ENCODE measurements at places on chromosomes 1 and 21. TPM values are rescaled to one million over a fixed set of nuclear protein-coding genes. Genes with fewer than 3 reads are reported as not detected.

GRCh38 chr1:235022981-235023710, 105.5 kb downstream of the TOMM20 start:
- DNase-seq: no peak

GRCh38 chr1:178926046-178926445, 55.2 kb upstream of the ANGPTL1 start:
- no peak for DNase-seq

GRCh38 chr1:1628754-1629429, 3.1 kb upstream of the MMP23B start:
- DNase-seq: no peak

- peak; percentile 51 for DNase-seq
These were observed 17.7 kb downstream of the TEX38 start for GRCh38 chr1:46689356-46689755.

The AP4B1 gene
- polyA plus RNA-seq: 20.8 TPM

DNA sequence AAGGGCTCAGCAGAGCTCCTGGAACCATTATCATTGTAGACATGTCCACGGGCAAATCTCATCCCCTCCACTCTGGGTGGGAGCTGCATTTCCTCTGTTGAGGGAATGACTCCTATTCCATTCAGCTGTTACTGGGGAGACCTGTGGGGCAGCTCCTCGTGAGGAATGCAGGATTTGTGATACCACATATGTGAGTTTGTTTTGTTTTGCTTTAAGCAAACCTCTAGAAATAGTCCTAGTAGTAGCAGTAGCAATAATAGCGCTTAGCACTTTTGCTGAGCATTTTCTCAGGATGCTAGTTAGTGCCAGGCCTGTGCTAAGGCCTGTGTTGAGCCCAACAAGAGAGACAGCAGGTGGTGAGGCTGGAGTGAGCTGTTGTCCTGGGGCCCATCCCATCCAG, 10.8 kb downstream of the OLIG1 start:
- no peak for DNase-seq

The CXADR gene
- 0.60 TPM for polyA plus RNA-seq

GRCh38 chr1:25692560-25692959, 76.0 kb downstream of the MAN1C1 start:
- no peak for DNase-seq

GRCh38 chr1:244971552-244972216, 107.3 kb upstream of the HNRNPU start:
- DNase-seq: no peak

The IFNLR1 gene
- 0.11 TPM for polyA plus RNA-seq

GRCh38 chr1:147611021-147611426, 59.3 kb downstream of the ACP6 start:
- DNase-seq: no peak

The LRRC71 gene
- 0.91 TPM for polyA plus RNA-seq

Data from muscle of back (tissue), 13 donors.